SIG-M5 (cell line): ENCODE measurements at places on chromosomes 4 and X.

GRCh38 chr4:61195101-61195500, 5.0 kb upstream of the ADGRL3 start:
- no peak for DNase-seq

DNA sequence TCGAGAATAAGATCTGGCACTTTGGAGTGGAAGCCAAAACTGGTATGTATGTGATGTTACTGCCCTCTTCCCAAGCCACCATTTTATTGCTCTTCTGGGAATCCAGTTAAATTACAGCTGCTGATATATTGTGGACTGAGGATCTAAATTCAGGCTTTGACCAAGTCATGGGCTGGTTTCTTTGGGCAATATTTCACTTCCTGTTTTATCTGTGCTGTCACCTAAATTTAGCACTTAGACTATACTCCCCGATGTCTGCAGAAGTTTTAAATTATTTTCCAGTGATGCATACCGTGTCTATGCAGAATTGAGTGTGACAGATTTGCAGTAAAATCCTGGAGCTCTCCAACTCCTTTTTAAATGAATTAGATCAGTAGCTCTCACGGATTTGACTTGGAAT, 100.0 kb downstream of the TEX13A start:
- DNase-seq, result no peak

DNA sequence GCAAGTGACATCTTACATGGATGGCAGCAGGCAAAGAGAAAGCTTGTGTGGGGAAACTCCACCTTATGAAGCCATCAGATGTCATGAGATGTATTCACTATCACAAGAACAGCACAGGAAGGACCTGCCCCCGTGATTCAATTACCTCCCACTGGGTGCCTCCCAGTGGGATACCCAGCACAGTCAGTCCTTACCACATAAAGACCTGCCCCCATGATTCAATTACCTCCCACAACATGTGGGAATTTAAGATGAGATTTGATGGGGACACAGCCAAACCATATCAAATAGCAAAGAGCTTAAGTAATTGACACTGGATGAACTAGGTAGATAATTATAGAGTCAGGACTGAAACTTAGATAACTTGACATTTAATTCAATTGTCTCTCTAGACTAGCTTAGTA, 85.6 kb downstream of the SLIT2 start:
- no peak for DNase-seq

DNA sequence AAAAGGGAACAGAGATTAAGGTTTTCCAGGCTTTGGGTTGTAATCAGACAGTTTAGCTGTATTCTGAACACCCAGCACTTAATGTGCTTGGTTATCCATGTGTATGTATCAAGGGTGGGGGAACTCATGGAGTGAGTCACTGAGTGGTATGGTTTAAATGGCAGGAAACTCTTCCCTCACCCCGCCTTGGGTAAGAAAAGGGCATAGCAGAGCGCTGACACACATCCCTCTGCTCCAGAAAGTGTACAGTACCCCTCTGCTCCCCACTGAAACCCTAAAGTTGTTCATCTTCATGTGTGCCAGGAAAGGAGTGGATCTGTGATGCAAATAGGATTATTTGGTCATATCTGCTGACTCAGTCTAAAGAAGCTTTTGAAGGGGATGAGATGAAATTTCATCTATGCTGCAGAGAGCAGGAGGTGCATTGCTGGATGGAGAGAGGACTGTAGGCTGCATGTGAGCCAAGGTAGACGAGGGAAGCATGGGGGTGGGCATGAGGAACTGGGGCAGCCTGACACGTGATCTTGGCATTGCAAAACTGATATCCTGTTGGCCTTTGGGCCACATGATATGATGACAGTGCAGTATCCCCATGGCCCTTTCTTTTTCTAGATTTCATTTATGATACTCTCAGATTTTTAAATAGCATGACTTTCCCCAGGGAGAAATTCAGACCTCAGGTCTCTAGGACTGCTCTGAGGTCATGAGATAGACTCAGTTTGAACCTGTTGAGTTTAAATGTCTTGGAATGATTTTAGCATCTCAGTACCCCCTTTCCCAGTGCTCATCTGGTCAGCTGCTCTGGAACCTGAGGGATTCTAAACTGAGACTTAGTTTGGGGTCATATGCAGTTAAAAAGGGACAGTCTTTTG, 84.8 kb downstream of the TMEM164 start:
- no peak for DNase-seq

DNA sequence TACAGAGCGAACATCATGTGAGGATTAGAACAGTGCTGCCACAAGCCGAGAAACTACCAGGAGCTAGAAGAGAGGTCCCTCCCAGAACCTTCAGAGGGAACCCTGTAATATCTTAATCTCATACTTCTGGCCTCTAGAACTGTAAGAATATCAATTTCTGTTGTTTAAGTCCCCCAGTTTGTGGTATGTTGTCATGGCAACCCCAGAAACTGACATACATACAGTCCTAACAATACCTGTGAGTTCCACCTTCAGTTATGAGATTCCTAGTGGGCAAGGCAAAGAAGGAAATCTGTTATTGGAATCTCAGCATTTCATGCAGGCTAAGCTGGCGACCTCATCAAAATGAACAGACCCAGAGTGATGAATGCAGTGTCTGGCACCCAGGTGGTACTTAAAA, 42.5 kb downstream of the ZBTB49 start:
- DNase-seq, result no peak

- DNase-seq, result no peak
These were observed 173.6 kb downstream of the AFAP1 start for GRCh38 chr4:7766086-7766485.

DNA sequence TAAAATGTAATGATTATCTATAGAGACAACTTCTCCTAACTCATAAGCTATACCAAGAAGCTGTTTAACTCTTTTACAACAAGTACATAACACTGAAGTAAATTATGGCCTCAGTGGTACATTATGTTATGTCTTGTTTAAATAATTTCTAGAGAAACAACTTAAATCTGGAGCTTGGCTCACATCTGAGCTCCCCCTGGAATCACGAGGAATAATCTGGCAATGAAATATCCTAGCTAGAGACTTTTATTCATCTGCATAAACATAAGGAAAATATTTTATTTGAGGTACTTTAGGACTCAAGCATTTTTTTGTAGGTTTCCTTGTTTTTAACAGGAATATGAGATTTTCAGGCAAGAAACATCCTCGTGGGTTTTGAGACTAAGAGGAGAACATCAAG, 354.7 kb upstream of the SLC7A11 start:
- DNase-seq, result no peak

- DNase-seq, result no peak
These were observed 38.3 kb upstream of the HGFAC start for GRCh38 chr4:3403348-3403906.

DNA sequence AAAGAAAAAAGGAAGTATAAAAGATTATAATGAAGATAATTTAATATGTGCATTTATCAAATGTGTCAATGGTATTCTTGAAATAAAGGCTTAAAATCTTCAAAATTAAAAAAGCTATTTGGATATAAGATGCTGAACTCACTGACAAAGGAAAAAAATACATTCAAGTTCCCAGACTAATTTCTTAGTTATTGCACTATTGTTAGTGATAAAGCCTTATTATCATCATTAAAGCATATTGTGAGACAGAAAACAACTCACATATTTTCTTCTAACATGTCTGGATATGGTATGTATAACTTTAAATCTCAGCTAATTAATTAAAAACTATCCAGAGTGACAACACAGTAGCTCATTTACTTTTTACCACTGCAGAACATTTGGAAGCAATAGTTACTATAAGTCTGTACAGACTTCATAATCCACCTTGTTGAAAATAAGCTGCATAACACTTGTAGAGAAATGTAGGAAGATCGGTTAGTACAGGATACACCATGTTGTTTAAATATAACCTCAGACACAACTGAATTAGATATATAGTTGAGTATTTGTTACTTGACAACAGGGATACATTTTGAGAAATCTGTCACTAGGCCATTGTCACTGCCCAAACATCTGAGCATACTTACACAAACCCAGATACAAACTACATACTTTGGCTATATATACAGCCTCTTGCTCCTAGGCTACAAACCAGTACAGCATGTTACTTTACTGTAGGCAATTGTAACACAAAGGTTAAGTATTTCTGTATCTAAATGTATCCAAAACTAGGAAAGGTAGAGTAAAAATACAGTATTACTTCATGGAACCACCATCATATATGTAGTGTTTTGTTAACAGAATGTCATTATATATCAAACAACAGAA, 12.8 kb upstream of the FAM200B start:
- no peak for DNase-seq

DNA sequence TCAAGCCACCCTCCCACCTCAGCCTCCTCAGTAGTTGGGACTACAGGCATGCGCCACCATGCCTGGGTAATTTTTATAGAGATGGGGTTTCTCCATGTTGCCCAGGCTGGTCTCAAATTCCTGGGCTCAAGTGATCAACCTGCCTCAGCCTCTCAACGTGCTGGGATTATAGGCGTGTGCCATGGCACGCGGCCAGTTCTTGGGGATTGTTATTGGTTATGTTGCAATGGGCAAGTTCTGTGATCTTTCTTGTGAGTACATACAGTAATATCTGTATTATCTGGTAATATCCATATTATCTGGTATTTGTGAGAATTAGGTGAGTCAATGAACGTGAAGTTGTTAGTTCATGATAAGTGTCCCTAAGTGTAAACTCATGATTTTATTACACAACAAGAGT, 90.3 kb upstream of the TBL1X start:
- no peak for DNase-seq

DNA sequence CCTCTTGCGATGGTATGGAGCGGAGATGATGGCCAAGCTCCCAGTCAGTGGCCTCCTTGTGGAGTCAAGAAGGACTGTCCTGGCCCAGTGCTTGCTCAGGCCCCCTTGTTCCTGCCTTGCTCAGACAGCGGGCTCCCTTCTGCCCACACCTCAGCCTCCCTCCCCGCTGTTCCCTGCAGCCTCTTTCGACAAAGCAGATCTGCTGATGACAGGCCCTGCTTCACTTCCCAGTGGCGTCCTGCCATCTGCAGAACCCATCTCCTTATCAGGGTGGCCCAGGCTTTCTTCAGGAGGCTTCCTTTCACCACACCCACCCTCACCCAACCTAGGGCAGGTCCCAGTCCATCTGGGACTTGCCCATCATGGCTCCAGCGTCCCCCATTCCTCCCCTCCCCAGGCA, 80.0 kb downstream of the CLDN34 start:
- no peak for DNase-seq

GRCh38 chr4:162891788-162892707, 274.6 kb downstream of the NAF1 start:
- peak; percentile 52 for DNase-seq

GRCh38 chr4:22465996-22466395, 49.9 kb downstream of the ADGRA3 start:
- no peak for DNase-seq

- DNase-seq, result no peak
These were observed 102.7 kb upstream of the SORBS2 start for GRCh38 chr4:185914583-185915199.

- no peak for DNase-seq
These were observed 10.5 kb downstream of the SEPTIN11 start for GRCh38 chr4:76960014-76960413.

DNA sequence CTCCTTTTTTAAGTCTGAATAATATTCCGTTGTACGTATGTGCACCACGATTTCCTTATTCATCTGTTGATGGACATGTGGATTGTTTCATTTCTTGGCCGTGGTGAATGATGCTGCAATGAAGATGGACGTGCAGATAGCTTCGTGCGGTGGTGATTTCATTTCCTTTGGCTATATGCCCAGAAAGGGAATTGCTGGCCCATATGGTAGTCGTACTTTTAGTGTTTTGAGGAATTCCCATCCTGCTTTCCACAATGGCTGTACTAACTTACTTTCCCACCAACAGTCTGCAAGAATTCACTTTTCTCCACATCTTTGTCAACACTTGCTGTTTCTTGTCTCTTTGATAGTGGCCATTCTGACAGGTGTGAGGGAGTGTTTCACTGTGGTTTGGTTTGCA, 12.8 kb downstream of the ZFP42 start:
- DNase-seq, result no peak

DNA sequence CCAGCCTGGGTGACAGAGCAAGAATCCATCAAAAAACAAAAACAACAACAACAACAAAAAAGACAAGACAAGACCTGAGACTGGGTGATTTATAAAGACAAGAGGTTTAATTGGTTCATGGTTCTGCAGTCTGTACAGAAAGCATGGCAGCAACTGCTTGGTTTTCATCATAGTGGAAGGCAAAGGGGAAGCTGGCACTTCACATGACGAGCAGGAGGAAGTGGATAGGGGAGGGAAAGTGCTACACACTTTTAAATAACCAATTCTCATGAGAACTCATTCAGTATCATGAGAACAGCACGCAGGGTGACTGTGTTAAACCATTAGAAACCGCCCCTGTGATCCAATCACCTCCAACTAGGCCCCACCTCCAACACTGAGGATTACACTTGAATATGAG, 28.4 kb upstream of the SLC10A7 start:
- no peak for DNase-seq

GRCh38 chr4:144355811-144356757, 215.6 kb upstream of the GYPA start:
- peak; percentile 12 for DNase-seq
